ENCODE measurements at places on chromosomes 4 and X.

- no peak for DNase-seq
Observed at GRCh38 chrX:108640817-108641216, 95.5 kb downstream of the IRS4 start.

GRCh38 chr4:140813804-140814203, 57.6 kb upstream of the TBC1D9 start:
- DNase-seq, result no peak

DNA sequence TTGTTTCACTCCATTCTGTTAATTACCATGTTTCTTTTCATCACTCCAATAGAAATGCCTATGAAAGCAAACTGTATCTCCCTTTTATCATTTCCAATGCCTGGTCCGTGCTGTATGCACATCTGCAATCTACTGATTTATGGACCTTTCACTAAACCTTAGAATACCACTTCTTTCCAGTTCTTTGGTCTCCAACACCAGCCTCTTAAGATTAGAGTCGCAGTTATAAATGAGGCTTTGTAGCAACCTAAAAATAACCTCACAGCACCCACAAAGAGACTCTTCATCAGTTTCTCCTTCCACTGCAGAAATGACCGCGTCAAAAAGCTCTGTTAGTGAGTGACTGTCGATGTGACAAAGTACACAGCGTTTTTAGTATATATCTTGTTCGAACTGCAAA, 282.6 kb downstream of the ADGRA3 start:
- no peak for DNase-seq

GRCh38 chr4:3860061-3860912, 94.1 kb downstream of the ADRA2C start:
- no peak for DNase-seq

GRCh38 chr4:1326751-1327525, 20.1 kb upstream of the UVSSA start:
- DNase-seq, result no peak

GRCh38 chr4:3753726-3754412, 12.3 kb upstream of the ADRA2C start:
- DNase-seq, result no peak

GRCh38 chrX:63661676-63662075, 123.3 kb downstream of the ARHGEF9 start:
- DNase-seq, result no peak

- DNase-seq, result no peak
Observed at GRCh38 chr4:184389978-184390900, 84.1 kb downstream of the IRF2 start.
